ENCODE measurements at places on chromosomes 3 and 15.

DNA sequence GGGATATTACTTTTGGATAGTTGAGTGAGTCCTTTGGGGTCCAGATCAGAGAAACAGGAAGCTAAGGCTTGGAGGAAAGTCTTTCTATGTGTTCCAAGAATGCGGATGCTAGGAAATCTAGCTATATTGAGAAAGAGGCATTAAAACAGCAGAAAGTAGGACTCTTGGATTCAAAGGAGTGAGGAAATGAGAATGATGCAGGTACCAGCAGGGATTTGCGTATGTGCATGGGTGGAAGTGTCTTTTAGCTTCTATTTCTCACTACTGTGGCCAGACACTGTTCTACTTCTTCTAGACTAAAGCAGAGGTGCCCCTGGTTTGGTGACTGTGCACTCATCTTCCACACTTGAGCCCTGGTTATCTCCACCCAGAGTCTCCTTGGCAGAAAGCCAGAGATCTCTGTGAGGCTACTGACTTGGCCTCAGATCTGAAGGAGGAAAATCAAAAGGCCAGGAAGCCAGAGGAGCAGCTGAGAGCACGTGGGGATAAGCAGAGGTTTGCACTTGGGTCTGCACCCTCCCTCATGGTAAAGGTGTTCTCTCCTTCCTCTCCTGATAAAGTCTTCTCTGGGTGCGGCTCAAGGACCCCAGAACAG lies 44.3 kb downstream of the ATP2B2 start:
- DNase-seq: no peak

GRCh38 chr15:57652481-57652880 lies 54.0 kb upstream of the POLR2M start:
- DNase-seq: no peak

GRCh38 chr3:99601515-99601914 lies 36.9 kb upstream of the COL8A1 start:
- no peak for DNase-seq

GRCh38 chr3:98587654-98588053 lies 5.8 kb downstream of the CPOX start:
- no peak for DNase-seq

GRCh38 chr3:78969483-78969882 lies 798.3 kb downstream of the ROBO1 start:
- no peak for DNase-seq

DNA sequence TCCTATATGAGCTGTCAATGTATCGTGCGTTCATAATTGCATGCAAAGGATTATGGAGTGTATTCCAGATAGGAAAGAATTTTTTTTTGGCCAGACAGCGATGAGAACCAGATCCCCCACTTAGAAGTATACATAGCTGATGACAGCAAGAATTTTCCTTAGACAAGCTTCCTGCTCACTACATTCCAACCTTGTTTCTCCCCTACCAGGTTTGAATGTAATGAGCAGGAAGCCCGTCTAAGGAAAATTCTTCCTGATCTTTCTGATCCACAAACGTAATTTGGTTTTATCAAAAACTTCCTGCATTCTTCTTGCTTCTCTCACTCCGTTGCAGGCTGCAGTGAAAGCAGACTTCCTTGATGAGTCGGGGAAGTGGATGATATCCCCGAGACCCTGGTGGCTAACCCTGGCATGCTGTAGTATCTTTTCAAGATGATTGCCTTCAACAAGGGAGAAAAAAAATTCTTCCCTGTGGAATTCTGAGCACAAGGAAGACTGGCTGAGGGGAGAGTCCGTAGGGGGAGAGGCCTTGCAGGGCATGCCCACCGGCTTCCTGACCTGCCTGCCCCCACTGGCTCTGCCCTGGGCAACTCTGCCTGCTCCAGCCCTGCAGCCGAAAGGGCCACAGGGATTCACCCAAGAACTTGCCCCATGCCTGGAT lies 243.1 kb downstream of the TLE3 start:
- no peak for DNase-seq

- no peak for DNase-seq
Measured at GRCh38 chr15:22918056-22918455, 62.1 kb downstream of the CYFIP1 start.

DNA sequence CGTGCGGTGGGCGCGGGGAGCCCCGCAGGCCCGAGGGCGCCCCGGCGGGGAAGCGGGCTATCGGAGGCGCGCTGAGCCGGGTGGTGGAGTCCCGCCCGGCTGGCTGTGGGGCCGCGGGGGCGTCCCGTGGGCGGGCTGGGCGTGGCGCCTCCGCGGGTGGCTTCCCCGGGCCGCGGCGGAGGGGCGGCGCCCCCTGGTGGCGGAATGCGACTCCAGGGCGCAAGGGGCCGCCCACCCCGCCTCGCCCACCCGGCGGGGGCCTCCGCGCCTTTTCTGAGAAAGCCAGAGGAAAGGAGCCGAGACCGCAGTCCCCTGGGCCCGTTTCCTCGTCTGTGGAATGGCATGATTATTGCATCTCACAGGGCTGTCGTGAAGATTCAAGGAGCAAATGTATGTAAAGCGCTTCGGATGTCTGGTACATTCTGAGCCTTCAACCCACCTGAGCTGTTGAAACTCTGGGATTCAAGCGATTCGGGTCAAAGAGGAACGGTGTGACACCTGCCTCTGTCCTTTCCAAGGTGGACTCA lies 31.9 kb upstream of the RAB6B start:
- DNase-seq: no peak

- no peak for DNase-seq
Measured at GRCh38 chr3:64082961-64083541, 59.8 kb upstream of the PSMD6 start.

DNA sequence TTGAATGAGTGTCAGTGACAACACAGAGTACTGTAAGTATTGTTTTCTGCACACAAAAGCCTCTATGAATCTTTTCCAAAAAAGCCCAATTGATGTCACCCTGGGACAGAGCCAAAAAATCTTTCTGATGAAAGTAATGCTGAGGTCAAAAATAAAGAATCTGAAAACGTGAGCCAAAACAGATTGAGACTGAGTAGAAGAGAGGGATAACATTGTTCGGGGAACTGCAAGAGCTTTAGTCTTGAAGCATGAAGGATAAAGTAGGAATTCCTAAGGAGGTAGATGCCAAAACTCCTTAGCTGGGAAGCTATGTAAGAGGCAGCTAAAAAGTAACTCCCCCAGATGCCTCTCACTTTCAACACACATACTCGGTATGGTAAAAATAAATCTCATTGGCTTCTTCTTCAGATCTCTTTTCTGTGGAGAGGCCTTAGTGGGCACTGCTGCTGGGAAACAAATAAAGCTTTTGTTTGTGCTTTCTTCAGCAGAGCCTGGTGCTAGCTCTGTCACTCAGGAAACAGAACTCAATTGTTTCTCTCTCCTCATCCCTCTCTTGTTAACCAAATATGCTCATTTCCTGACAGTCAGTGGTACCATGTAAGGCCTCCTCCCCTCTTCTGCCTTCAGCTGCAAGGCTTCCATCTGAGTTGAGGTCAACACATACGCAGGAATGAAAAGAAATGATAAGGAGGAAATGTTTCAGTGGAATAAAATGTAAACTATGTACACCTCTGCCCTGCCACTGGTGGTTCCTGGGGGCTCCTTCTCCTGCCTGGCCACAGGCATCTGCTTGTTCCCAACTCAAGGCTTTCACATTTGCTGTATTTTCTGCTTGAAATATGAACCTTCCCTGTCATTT lies 58.1 kb downstream of the CD200 start:
- DNase-seq: no peak

- DNase-seq: no peak
Measured at GRCh38 chr3:13673207-13673606, 124.3 kb downstream of the FBLN2 start.

GRCh38 chr15:70057931-70058641 lies 39.6 kb downstream of the TLE3 start:
- no peak for DNase-seq

DNA sequence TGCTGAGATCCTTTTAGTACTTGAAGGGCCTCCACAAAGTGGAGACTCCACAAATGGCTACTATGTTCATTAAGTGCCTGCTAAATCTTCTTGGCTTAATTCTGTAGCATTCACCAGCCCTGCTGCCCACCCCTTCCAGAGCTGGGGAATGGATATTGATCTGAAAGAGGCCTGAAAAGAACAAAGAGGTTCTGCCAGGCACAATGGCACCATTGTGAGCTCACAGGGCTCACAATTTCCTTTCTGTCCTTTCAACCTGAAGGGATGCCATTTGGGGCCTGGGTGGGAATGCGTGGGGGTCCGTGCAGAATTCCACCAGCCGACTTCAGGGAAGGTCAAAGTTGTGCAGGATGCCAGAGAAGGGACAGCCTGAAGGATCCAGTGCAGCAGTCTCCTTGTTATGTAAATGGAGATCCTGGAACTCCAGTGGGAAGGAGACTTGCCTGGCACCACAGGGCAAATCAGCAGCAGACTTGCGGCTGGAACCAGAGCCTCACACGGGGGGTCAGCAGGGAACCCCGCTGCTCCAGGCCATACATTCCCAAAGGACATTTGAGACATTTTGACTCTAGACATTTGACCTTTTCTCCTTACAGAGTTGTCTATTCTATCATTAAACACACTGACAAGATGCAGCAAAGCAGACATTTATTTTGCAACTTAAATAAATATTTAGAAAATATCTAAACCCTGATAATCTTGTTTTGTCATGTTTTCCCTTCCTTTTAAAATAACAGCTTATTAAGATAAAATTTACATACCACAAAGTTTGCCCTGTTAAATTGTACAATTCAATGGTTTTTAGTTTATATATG lies 21.5 kb upstream of the MORF4L1 start:
- no peak for DNase-seq

GRCh38 chr3:75180235-75180944 lies 483.7 kb upstream of the FRG2C start:
- DNase-seq: no peak

GRCh38 chr15:58433597-58434333 lies 2.0 kb downstream of the LIPC start:
- no peak for DNase-seq

GRCh38 chr3:72102112-72102616 lies 317.2 kb upstream of the PROK2 start:
- no peak for DNase-seq

DNA sequence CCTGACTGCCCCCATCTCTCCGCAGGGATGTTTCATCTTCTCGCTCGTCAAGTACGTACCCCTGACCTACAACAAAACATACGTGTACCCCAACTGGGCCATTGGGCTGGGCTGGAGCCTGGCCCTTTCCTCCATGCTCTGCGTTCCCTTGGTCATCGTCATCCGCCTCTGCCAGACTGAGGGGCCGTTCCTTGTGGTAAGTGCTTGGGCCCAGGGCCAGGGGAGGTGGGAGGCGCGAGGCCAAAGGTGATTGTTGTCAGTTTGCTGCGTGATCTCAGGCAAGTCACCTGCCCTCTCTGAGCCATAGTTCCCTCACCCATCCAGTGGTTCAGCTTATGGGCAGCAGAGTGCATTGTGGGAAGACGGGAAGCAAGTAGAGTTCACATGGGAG lies 58.5 kb downstream of the GRIP2 start:
- no peak for DNase-seq

- no peak for DNase-seq
Measured at GRCh38 chr3:48039487-48040190, 23.4 kb upstream of the MAP4 start.

- no peak for DNase-seq
Measured at GRCh38 chr15:84795186-84795585, 22.0 kb upstream of the ALPK3 start.

DNA sequence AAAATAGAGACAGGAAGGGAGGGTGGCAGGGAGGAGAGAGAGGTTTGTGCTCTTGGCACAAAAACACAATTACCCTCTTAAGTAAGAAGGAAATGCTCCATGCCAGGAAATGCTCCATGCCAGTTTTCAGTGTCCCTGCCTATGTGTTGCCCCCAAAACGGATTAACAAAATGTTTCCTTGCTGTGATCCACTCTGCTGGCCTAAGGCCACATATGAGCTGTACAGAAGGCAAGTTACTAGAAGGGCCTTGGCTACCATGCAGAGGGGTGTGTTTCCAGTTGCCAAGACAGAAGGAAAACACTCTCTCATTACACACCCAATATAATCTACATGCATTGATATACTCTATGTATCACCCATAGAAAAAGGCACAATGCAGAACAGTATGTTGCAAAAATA lies 98.2 kb upstream of the PTPRG start:
- no peak for DNase-seq

GRCh38 chr15:33296050-33296449 lies 14.7 kb upstream of the RYR3 start:
- no peak for DNase-seq

GRCh38 chr3:52487788-52488691 lies 7.1 kb upstream of the STAB1 start:
- DNase-seq: no peak

GRCh38 chr3:141109751-141110150 lies 58.6 kb downstream of the SPSB4 start:
- DNase-seq: no peak

DNA sequence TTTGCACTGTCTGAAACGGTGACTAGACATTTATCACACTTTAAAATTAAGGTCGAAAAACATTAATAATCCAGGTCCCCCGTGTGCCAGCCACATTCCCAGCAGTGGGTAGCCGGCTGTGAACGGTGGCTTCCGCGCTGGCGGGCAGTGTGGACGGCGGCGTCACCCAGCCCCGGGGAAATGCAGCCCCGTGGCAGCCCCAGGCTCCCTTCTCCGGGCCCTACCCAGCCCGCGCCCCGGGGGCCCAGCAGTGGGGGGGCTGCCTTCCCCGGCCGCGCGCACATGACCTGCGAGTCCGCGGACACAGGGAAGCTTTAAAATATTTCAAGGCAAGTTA lies 25.3 kb downstream of the GABRA5 start:
- DNase-seq: no peak

DNA sequence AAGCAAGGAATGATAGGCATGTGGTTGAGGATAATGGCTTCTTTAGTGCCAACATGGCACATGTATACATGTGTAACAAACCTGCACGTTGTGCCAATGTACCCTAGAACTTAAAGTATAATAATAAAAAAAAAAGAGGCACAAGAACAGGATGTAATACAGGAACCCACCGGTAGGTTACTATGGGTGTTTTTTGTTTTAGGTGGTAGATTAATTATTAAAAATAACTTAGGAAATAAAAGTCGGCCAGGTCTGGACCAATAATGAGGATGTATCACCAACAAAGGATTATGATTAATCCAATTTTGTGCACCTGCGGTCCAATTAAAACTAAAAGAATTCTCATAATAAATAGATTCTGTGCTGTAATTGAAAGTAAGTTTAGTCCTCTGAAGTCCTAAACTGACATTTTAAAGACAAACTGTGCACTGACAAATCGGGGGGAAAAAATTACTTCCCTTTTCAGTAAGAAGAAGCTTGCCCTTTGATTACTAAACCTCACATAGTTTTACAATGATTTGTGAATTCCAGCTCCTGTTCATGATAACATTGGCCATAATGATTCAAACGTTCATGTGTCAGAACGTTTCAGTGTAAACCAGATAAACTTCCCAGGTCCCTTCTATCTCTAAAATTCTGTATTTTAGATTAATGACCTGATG lies 62.2 kb downstream of the CASR start:
- DNase-seq: no peak

Data from NCI-H187 treated with DMSO at 0.1 percent for 48 hours (cell line).